NCI-H1092 (cell line): ENCODE measurements at places on chromosomes 7 and 10.

DNA sequence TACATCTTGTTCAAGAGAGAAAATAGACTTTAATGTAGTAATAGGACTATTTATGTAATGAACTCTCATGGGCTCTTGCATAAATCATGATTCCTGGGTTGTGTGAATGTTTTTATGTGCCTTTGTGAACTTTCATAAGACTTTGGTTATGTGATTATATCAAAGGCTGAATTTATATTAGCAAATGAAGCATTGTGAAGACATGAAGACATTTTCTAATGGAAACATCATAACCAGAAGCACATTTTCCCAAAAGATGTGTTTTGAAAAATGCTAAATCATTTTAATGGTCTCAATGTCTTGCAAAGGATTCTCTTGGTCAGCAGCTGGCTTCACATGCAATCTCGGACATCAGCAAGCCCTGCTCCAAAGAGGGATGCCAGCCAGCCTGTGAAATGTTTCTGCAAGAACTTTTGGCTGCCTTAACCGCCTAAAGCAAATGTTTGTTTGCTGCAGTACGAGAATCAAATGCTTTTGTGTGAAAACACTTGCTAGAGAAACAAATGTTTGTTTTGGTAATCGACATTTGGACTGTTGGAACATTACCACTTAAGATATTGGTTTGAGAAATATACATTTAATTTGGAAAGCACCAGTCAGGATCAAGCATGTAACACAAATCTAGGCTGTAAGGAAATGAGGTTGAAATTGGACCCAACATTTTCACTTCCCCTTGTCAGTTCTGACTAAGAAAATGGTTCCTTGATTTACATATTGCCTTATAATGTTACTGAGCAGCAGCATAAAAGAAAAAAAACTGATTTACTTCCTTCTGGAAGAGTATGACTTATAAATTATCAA, 102.1 kb downstream of the RTKN2 start:
- DNase-seq, result no peak

- no peak for DNase-seq
Observed at GRCh38 chr7:15571301-15571878, 9.6 kb upstream of the AGMO start.

DNA sequence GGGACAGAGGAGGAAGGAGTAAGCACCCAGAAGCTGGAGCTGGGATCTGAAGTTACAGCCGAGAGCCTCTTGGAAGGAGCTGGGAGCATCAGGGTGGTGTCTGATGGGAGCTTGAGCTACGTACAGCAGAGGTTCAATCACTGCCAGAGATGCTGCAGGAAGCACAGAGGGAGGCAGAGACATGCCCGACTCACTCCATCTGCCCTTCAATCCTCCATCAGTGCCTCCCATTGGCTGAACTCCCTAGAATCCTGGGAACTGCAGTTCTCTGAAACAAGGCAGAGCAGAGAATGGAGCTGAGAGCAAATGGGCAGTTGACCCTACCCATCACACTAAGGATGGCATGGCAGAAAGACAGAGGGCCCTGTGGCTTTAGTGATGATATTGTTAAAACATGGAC, 40.0 kb upstream of the CTBP2 start:
- DNase-seq, result no peak

- no peak for DNase-seq
Observed at GRCh38 chr10:106500041-106500924, 664.2 kb downstream of the SORCS1 start.

DNA sequence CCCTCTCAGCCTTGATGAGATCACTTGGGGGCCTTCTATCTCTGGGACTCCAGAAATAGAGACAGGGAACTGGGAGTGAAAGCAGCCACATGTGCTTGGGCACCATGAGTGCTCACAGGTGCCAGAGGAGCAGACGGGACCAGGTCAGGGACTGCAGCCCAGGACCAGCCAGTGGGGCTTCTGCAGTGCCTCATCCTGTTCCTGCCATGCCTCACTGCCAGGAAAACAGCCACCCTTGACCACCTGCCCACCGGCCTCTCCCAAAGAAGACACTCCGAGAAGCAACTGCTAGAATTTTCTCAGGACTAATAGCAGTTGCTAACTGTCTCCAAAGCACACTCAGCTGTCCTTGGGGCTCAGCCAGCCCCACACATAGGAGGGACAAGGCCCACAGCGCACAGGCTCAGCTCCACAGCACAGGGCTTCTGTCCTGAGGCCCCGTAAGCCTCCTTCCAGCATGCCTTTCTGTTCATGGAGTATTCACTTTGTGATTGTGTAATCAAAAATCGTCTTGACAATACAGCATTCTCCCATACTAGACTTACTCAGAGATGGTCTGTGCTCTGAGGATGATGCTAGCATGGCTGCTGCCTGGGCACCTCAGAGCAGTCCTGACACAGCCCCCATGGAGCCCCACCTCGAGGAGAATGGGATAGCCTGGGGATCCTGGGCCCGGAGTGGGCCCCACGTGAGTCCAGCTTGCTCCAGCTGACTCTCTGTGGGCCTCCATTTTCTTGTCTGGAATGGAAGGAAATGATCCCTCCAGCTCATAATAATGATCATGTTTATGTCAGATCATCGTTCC, 115.7 kb upstream of the RET start:
- DNase-seq, result no peak

- DNase-seq, result no peak
Observed at GRCh38 chr7:93890464-93891068, at the start of gene TFPI2. TFPI2 (minus strand) TSS chr7:93890753; CDS start chr7:93890678, 75 bp downstream.

- DNase-seq, result no peak
Observed at GRCh38 chr7:148800677-148801076, 83.4 kb downstream of the EZH2 start.

DNA sequence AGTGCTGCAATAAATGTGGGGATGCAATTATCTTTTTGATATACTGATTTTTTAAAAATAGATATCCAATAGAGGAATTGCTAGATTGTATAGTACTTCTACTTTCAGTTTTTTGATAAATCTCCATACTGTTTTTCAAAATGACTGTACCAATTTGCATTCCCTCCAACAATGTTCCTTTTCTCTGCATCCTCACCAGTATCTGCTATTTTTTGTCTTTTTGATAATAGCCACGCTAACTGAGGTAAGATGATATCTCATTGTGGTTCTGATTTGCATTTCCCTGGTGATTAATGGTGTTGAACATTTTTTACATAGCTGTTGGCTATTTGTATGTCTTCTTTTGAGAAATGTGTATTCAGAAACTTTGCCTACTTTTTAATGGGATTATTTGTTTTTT, 217.7 kb upstream of the MTPN start:
- no peak for DNase-seq

GRCh38 chr10:51251110-51251509, 176.8 kb downstream of the PRKG1 start:
- no peak for DNase-seq

GRCh38 chr7:97145068-97145467, 27.6 kb downstream of the SDHAF3 start:
- peak; percentile 2 for DNase-seq

DNA sequence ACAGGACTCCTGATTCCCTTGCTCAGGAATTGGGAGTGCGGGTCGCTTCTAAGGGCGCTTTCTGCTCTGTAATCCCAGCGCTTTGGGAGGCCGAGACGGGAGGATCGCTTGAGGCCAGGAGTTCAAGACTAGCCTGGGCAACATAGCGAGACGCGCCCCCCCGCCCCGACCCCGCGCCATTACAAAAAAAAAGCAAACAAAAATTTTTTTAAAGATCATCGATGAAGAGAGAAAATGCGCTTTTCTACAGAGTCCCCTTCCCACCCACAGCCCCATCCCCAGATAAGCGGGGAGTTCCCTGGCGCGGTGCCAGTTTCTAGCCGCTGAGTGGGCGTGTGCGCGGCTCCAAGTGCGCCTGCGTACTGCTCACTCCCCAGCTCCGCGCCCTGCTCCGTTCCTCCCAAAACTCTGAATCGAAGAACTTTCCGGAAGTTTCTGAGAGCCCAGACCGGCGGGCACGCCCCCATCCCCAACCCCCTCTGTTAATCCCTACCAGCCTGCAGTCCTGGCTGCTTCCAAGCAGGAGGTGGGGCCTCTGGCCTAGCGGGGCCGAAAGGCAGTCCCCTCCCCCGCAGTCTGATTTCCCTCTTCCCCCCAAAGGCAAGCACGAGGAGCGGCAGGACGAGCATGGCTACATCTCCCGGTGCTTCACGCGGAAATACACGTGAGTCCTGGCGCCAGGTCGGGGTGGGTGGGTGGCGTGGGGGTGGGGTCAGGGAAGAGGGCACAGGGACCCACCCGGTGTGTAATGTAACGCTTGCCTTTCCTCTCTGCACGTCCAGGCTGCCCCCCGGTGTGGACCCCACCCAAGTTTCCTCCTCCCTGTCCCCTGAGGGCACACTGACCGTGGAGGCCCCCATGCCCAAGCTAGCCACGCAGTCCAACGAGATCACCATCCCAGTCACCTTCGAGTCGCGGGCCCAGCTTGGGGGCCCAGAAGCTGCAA, 1.0 kb downstream of the HSPB1 start:
- peak; percentile 69 for DNase-seq

- DNase-seq, result no peak
Observed at GRCh38 chr10:122034149-122034756, 45.3 kb downstream of the TACC2 start.

DNA sequence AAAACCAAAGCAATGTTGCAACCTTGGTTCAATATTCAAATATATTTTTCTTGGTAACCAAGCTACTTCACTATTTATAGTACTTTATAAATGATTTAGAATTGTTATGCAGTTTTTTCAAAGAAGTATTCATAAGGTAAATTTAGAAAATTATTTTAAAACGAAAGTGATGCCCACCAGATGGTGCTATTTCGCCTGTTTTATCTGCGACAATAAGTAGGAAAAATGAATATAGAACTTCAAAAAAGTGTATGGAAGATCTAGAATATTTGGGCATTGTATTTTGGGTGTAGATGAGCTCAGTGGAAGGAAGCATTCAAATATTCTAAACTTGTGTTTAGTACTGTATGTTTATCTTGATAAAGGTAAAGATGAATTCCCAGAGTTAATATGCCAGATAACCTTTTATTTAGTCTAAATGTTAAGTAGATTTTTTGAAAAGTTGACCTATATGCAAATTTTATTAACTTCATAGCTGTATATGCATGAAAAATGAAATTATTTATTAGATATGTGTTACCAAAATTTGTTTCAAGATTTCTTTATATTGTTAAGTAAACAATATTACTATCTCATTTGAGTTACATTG, 93.2 kb downstream of the ADK start:
- DNase-seq, result peak; percentile 17

DNA sequence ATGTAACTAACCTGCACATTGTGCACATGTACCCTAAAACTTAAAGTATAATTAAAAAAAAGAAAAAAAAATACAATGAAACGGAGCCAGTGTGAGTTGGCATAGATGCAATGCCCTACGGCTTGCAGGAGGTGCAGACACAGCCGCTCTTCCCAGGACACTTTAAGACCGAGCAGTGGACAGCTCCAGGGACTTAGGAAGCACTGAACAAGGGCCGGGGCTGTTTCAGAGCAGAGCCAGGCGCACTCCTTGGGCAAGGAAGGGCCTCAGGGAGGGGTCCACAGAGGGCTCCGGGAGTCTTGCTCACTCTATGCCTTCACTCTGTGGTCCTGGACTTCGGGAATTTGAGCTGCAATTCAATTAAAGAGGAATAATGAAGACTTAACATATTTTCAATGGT, 355.3 kb downstream of the TCERG1L start:
- no peak for DNase-seq

DNA sequence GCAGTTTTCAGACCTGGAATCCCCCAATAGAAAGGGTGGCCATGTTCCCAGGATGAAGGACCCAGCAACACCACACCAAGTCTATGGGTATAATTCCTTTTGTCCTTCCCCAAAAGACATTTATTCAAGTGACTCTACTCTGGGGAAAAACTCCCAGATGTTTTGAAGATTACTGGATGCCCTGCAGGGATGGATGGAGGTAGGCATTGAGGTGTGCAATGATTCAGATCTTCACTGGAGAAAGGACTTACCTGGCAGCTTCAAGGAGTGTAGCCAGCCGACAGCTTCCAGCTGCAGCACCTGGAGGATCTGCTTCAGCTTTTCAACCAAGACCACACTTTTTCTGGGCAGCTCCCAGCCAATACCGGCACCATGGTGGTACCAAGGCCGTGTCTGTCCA, 172.0 kb downstream of the BAMBI start:
- DNase-seq, result no peak

- no peak for DNase-seq
Observed at GRCh38 chr10:97854743-97855142, 5.1 kb downstream of the GOLGA7B start.

DNA sequence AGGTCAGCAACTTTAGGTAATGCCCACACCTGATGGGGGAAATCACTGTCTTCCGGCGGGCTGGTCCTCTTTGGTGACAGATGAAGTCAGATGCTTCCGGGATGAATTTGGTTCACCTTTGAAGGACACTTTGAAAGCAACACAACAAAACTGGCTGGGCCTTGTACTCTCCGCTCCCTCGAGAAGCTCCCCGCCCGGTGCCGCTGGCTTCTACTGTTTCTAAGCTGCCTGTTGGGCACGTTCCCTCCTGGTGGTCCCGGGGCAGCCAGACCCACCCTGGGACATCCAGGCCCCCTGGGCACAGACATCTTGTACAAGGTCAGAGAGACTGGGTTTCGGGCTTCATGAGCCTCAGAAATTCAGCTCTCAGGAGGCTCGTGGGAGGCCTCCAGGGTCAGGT, 452.3 kb downstream of the DNAJB6 start:
- no peak for DNase-seq

GRCh38 chr10:84097787-84098353, 41.4 kb upstream of the GHITM start:
- no peak for DNase-seq

GRCh38 chr10:110672580-110672919, 28.4 kb downstream of the RBM20 start:
- no peak for DNase-seq

GRCh38 chr7:37706804-37707203, 23.2 kb downstream of the GPR141 start:
- DNase-seq, result no peak

- DNase-seq, result no peak
Observed at GRCh38 chr7:1883031-1883761, 213.1 kb downstream of the ELFN1 start.

GRCh38 chr10:71191551-71192076, 20.8 kb upstream of the UNC5B start:
- no peak for DNase-seq

GRCh38 chr10:120824881-120825309, 26.3 kb upstream of the WDR11 start:
- DNase-seq, result no peak

GRCh38 chr7:6250364-6250833, 22.0 kb downstream of the CYTH3 start:
- DNase-seq, result no peak

- no peak for DNase-seq
Observed at GRCh38 chr10:6729071-6729774, 149.1 kb upstream of the PRKCQ start.

- DNase-seq, result no peak
Observed at GRCh38 chr7:132171130-132171576, 405.1 kb downstream of the PLXNA4 start.

DNA sequence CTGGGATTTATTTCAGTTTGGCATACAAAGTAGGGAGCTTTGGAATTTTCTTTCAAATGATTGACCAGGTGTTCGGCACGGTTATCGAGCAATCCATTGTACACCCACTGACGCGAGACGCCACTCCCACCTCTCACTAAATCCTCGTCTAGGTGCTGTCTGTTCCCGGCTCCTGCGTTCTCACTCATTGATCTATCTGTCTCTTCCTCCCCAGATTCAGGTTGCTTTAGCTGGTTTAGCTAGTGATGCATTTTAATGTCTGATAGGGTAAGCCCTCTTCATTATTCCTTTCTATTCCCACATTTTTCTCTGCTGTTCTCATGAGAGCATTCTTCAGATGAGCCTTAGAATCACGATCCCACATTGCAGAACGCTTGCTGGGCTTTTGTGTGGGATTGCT, 91.7 kb downstream of the ELFN1 start:
- DNase-seq, result no peak

- peak; percentile 95 for DNase-seq
Observed at GRCh38 chr7:150903606-150904005, 51.3 kb downstream of the AOC1 start.

GRCh38 chr7:29596593-29597178, 33.1 kb downstream of the PRR15 start:
- DNase-seq, result no peak
